ENCODE measurements at places on chromosomes 1 and 21. TPM values are rescaled to one million over a fixed set of nuclear protein-coding genes. Genes with fewer than 3 reads are reported as not detected.

DNA sequence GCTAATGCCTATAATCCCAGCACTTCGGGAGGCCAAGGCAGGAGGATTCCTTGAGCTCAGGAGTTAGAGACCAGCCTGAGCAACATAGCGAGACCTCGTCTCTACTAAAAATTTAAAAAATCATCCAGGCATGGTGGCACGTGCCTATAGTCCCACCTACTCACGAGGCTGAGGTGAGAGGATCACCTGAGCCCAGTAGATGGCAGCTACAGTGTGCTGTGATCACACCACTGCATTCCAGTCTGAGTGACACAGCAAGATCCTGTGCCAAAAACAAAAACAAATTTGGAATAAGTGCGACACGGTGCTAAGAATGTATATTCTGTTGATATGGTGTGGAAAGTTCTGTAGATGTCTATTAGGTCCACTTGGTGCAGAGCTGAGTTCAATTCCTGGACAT lies 15.1 kb downstream of the USP33 start:
- no peak for DNase-seq

DNA sequence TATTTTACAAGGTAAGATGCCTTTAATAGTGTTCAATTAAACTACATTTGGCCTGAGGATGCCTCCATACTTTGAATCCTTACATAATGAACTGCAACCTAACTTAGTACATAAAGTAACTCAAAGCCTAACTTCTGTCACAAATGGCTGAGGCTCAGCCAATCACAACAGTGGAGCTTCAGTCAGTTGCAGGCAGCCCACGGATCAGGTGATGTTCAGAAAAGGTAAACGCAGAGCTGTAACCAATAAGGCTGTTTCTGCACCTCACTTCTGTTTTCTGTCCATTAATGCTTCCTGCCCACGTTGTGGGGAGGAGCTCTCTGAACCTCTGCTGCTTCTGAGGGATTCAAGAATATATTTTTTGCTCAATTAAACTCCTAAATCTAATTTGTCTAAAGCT lies 94.8 kb upstream of the KIAA0040 start:
- DNase-seq = no peak

- no peak for DNase-seq
These were observed 673 bp downstream of the PRMT2 start for GRCh38 chr21:46636181-46636512.

- no peak for DNase-seq
These were observed 15.9 kb upstream of the TTF2 start for GRCh38 chr1:117044217-117044616.

FCRL1 gene
- not detected for total RNA-seq

S100A9 gene
- total RNA-seq = 175 TPM

All from uterus (tissue), 4 donors.